NCI-H82 (cell line): ENCODE measurements at places on chromosomes 2 and 18.
A peak's percentile ranks its signal among the peaks of the same experiment; 100 is the strongest.

DNA sequence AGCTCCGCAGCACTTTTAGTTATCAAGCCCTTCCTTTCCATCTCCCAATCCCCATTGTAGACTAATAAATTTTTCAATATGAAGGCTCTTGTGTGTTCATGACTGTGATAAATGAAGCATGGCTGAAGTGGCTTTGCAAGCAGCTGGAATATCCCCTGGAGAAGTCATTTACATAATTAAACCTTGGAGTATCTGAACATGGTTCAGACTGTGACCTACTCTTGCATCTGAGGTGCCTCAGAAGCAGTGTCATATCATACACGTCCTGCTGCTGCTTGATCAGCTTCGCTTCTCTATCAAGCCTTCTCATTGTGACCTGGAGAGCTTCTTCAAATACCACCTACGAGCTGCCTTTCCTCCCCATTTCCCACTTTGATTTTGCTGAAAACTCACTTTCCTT, 48.4 kb upstream of the ZNF397 start:
- no peak for DNase-seq

- DNase-seq: no peak
Measured at GRCh38 chr2:137420744-137421143, 543.5 kb upstream of the HNMT start.

GRCh38 chr2:66437691-66438497, 3.0 kb downstream of the MEIS1 start:
- DNase-seq: peak; percentile 36

DNA sequence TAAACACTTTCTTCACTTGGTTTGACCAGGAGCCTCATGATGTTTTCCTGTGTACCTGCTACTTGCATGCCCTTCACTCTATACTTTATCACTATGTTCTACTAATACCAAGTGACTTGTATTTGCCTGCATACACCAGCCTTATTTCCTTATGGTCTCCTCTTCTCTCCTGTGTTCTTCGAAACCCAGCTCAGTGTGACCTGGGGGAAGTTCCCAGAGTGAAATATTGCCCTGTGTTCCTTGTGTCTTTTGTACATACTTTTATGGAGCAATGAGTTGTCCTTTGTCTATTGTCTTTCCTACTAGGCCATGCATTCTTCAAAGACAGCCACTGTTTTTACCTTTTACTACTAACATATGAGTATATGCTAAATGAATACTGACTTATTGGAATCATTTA, 567 bp downstream of the NT5C1B start:
- DNase-seq: no peak

- no peak for DNase-seq
Measured at GRCh38 chr18:73756256-73757091, 391.2 kb downstream of the FBXO15 start.

GRCh38 chr2:166343467-166343866, 32.3 kb downstream of the SCN9A start:
- no peak for DNase-seq

GRCh38 chr18:7958897-7959146, 391.7 kb downstream of the PTPRM start:
- DNase-seq: no peak

- DNase-seq: no peak
Measured at GRCh38 chr2:240143276-240143675, 2.8 kb upstream of the OTOS start.

DNA sequence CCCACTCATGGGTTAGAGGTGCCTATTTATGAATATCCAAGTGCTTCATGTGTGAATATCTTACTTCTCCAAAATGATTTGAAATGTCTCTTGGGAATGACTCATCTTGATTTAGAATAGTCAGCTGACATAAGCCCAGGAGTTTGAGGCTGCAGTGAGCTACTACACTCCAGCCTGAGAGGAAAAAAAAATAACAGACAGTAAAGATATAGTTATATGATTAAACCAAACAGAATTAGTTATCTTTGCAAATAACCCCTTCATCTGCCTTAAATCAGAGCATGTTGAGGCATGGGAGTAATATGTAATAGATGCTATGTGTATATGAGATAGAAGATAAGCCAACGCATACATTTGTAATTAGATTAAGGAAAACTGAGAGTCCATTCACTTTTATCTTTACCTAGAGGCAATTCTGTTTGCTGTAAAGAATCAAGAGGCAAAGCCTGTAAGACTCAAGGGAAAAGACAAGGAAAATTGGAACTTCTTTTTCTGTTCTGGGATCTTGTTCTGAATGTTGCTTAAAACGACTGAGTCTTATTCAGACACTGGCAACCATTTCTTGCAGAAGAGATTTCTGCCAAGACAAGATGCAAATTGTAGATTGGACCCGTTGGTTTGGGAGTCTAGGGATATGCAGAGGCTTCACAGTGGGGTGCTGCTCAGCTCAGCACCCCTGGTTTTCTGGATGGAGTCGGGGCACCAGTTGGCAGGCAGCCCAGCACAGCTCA, 104.4 kb downstream of the LIPG start:
- DNase-seq: no peak

DNA sequence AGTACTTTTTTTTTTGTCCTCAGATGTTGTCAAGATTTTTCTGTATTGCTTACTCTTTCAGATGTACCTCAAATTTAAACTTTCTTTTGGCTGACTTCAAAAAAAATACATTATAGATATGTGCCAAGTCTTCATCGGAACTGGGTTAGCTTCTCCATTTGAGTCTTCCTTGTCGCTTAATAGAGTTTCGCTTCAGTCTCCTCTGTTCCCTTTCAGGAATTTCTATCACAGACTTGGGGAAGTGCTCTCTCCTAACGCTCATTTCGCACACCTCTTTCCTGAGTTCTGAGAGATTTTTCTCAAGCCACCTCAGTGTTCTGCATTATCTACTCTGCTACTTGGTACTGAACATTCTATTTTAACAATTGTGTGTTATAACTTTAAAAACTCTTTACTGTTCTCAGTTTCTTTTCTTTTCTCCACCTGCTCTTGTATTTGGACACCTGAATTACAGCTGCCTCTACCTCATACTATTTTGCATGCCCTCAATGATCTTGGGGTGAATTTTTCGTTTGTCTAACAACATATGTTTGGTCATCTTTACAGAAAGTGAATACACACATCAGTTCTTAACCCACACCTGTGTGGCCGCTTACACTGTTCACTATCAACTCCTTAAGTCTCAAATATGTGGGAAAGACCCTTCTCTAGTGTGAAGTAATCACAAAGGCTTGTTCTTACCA, 16.5 kb downstream of the PTPN2 start:
- DNase-seq: no peak

- peak; percentile 76 for DNase-seq
Measured at GRCh38 chr2:170679607-170680079, 35.5 kb upstream of the SP5 start.

DNA sequence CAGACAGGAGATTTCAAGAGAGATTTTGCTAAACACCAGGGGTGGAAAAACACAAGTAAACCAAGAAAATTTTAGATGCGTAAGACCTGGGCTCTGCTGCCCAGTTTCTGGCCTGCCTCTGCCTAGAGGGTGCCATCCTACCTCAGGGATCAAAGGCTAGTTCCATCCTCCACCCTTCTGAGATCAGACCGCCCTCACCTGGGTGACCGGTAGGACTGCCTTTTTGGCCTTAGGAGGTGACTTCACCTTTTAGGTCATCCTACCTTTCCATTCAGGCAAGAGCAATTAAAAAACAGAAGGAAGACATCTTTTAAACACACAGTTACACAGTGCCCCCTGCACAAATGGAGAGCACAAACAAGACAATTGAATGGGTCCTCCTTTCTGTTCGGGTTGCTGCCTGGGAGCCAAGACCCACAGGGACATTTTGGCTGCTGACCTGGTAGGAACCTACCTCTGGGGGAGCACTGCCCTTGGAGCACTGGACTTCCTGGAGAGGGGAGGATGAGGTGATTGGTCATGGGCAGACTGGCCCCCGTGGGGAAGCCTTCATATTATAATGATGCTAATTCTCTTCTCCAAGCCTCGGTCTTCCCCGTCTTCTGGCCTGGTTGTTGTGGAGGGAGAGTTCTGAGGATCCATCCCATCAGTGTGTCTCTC, 3.1 kb downstream of the PSD4 start:
- no peak for DNase-seq

- no peak for DNase-seq
Measured at GRCh38 chr2:147027436-147027835, 817.4 kb upstream of the ACVR2A start.

DNA sequence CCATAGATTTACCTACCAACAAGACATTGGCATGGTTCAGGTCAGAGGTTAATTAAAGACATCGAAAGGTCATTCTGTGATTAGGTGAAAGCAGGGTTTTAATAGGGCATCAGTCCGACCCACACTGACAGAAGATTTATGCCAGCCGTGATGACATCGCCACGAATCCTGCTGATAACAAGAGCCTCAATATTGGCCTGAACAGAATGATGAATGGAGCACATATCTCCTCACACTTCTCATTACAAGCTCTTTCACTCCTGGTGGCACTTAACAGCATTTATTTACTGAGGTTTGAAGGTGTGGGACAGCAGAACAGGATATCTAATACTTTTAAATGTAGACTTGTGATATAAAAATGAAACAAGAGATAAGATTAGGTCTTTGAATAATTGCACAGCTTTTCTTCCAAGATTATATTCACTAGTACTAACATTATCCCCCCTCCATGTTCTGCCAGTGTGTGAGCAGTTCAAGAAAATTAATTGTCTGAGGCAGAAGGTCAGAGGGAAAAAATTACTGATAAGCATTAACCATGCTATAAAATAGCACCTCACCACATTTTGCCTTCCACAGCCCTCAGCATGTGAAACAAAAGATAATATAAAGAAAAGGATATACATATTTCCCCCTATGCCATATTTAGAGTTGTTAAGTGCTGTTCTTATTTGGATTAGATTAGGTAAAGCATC, 23.1 kb upstream of the INSIG2 start:
- no peak for DNase-seq

DNA sequence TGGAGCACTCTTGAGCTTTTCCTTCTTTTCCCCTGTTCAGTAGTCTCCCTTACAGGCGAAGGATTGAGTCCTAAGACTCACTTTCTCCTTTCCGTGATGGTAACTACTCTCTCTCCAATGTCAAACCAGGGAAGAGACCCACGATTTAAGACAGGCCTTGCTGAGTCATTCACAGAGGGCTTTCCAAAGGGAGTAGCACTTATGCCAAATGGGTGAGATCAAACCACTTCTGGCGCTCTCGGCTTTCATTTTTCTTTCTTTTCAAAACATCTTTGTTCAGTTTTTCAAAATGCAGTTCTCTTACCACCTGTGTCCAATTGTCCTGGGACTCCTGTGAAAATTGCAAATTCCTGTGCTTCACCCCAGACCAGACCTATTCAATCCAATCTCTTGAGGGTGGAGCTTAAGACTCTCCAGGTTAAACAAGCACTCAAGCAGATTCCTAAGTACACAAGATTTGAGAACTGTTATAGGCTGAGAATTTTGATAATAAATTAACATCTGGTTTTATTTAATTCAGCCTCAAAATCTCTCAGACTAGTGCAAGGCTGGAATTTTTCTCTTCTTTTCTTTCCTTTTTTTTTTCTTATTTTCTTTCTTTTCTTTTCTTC, 14.4 kb upstream of the MRPL19 start:
- no peak for DNase-seq

DNA sequence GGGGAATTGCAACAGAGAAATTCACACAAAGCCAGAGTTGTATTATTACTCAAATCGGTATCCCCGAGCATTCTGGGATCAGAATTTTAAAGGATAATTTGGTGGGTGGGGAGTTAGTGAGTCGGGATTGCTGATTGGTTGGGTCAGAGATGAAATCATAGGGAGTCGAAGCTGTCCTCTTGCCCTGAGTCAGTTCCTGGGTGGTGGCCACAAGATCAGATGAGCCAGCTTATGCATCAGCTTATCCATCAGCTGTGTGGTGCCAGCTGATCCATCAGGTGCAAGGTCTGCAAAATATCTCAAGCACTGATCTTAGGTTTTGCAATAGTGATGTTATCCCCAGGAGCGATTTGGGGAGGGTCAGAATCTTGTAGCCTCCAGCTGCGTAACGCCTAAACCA, 34.3 kb upstream of the ITM2C start:
- no peak for DNase-seq

- no peak for DNase-seq
Measured at GRCh38 chr18:9961041-9961440, 47.2 kb downstream of the VAPA start.

DNA sequence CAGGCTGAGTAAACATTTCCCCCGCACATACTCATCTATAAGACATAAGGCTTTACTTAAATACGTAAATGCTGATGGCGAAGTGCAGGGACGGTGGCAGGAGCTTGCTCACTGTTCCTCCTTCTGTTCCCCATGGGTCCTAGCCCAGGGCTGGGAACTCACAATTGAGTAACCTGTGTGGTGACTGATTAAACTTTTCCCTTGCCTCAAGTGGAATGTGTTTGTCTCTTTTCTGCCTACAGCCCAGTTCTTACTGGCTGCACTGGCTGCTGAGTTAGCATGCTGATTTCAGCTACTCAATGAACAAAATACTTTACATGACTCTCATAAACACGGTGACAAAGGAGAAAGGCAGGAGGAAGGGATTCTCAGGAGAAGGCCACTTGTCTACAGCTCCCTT, 87.3 kb downstream of the MARCO start:
- no peak for DNase-seq

DNA sequence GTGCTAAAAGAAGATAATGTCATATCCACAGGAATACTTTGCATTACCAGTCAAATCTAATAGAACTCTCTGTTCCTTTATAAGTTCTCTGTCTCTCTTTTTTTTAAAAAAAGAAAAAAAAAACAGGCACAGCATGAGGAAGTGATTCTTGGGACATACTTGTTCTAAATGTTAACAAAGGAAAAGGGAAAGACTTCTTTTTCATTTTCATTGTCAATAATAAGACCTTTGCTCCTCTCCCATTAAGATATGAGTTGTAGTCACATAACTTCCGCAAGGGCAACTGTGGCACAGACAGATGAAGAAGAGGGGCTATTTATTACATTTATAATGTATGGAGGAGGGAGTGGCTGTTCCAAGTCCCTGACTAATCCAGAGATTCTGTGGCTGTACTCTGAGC, 4.7 kb downstream of the CD302 start:
- peak; percentile 33 for DNase-seq

GRCh38 chr18:5142859-5143258, 54.2 kb downstream of the AKAIN1 start:
- peak; percentile 3 for DNase-seq

DNA sequence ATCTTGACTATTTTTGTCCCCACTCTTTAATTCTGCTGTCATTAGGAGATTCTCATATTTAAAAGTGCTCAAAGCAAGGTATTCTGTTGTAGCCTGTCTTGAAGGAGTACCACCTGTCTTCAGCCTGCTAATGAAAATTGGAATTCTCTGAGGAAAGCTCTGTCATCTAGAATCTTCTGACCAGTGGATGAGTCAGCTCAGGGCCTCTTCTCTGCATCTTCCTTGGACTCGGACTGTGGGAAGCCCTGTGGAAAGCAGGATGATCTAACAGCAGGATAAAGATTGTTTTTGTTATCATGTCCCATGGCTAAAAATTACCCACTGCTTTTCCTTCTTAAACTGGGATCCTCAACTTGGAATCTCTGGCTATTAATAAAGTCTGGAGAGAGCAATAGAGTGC, 18.7 kb upstream of the TMEM200C start:
- DNase-seq: no peak
